ENCODE measurements at places on chromosomes 1 and 21. TPM values are rescaled to one million over a fixed set of nuclear protein-coding genes. Genes with fewer than 3 reads are reported as not detected.

- no peak for DNase-seq
Observed at GRCh38 chr21:16085421-16085820, 355.6 kb downstream of the USP25 start.

DNA sequence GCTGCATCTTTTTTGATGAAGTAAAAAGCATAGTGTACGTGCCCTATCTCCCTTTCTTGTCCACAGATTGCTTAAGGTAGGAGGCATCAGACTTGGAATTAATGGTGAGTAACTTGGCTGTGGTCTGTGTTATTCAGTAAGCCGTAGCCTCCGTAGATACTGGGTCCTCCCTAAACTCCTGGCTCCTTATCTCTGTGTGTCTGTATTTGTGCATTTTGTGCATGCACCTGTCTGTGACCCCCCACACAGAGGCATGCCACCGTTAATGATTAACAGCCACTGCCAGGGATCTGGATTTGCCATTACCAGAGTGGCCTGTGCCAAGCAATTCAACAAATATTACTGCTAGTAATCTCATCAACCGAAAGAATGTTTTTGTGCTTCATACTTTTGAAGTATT, 31.9 kb downstream of the MAP3K21 start:
- DNase-seq: peak; percentile 46

- DNase-seq: no peak
Observed at GRCh38 chr1:31980835-31981455, 32.7 kb upstream of the KHDRBS1 start.

- peak; percentile 51 for DNase-seq
Observed at GRCh38 chr1:227885648-227886502, 61.9 kb downstream of the WNT9A start.

GRCh38 chr1:8082945-8083344, 56.8 kb upstream of the ERRFI1 start:
- no peak for DNase-seq

GRCh38 chr1:29670752-29671151, 434.4 kb downstream of the PTPRU start:
- no peak for DNase-seq

DNA sequence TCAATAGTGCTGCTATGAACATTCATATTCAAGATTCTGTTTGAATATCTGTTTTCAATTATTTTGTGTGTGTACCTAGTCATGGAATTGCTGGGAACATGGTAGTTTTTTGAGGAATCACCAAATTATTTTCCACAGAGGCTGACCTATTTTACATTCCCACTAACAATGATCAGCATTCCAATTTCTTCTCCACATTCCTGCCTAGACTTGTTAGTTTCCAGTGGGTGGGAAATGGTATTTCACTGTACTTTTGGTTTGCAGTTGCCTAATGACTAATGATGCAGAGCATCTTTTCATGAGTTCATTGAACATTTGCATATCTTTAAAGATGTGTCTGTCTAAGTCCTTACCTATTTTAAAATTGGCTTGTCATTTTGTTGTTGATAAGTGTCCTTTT, 1182.6 kb upstream of the B3GALT2 start:
- no peak for DNase-seq

GRCh38 chr1:231860221-231861088, 233.9 kb downstream of the DISC1 start:
- no peak for DNase-seq

DNA sequence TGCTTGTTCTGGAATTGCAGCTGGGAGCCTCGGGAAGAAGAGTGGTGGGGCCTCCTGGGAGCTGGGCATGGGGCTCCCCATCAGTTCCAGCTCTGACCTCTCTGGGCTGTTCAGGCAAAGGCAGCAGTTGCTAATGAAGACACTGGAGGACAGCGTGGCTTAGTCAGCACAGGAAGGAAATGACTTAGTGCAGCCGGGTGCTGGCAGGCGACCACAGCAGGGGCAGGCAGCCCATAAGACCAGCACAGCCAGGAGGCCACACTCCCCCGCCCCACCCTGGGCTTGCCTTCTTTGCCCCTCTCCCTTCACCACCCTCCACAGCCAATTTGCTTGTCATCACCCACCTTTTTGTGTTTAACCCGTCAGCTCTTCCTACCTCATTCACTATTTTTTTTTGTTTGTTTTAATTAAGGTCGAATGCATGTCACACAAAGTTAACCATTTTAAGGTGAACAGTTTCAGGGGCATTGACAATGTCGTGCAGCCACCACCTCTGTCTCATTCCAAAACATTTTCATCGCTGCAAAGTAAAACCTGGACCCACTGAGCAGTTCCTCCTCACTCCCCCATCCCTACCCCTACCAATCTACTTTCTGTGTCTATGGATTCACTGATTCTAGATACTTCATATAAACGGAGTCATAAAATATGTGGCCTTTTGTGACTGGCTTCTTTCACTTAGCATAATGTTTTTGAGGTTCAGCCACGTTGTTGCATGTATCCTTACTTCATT, 10.9 kb downstream of the OLIG2 start:
- no peak for DNase-seq

The CRNN gene
- not detected for total RNA-seq

GRCh38 chr1:205012391-205013140, 30.4 kb upstream of the CNTN2 start:
- no peak for DNase-seq

- peak; percentile 14 for DNase-seq
Observed at GRCh38 chr1:228288536-228289238, 80.8 kb downstream of the OBSCN start.

The CFHR1 gene
- total RNA-seq: not detected

The KCNJ9 gene
- total RNA-seq: not detected

GRCh38 chr1:79688932-79689331, 682.4 kb upstream of the ADGRL4 start:
- DNase-seq: no peak

The ENAH gene
- 43.3 TPM for total RNA-seq

DNA sequence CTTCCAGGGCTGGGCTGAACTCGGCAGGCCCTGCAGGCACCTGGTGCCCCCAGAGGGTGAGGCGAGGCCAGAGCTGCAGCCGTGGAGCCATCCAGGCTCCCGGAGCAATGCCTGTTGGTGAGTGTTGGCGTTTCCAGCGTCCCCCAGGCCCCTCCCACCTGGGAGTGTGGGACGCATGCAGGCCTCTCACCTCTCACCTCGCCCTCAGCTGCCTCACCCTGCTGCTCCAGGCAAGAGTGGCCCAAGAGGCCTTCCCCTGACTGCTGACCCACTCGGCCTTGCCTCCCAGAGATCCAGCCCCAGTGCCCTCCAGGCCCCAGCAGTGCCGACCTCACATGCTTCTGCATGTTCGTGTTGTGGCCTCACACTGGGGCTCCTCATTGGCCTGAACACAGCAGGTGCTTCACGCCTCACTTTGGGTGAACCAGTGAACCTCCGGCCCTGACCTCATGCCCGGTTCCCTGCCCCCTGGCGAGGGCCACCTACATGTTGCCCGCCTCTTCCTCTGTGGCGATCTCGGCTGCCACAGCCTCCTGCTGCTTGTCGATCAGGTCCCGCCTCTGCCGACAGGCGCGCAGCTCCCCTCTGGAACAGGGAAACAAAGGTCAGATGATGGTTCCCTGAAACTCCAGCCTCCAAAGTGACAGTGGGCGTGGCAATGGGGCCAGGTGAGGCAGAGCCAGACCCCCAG, 17.0 kb downstream of the CFAP74 start:
- no peak for DNase-seq

GRCh38 chr1:82346141-82346540, 545.4 kb downstream of the ADGRL2 start:
- no peak for DNase-seq

- DNase-seq: no peak
Observed at GRCh38 chr1:182890927-182891610, 51.9 kb downstream of the DHX9 start.

The PADI2 gene
- 278 TPM for total RNA-seq

The GJB3 gene
- 11.0 TPM for total RNA-seq

DNA sequence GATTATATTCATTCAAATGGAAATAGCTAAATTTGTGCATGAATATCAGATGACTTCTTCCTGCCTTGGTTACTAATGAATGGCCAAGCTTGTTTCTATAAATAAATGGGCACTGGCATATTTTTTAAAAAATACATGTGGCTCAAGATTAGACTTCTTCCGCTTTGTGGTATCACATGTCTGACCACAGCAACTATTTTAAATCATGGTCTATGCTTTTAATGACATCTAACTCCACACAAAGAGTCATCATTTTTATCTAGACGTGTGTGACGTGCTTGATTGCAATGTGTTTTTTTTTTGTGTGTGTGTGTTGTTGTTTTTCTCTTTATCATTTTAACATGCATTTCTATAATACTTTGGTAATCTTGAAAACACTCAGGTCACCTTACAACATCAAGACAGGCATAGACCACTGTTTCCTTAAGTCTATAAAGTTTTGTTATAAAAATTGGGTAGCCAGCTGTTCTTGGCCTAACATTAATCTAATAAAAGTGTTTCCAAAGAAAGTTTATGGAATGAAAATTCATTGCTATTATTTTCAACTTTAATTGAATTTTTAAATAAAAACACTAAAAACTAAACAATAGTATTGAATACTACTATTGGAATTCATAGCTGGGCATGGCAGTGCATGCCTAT, 29.5 kb downstream of the RGS1 start:
- no peak for DNase-seq

DNA sequence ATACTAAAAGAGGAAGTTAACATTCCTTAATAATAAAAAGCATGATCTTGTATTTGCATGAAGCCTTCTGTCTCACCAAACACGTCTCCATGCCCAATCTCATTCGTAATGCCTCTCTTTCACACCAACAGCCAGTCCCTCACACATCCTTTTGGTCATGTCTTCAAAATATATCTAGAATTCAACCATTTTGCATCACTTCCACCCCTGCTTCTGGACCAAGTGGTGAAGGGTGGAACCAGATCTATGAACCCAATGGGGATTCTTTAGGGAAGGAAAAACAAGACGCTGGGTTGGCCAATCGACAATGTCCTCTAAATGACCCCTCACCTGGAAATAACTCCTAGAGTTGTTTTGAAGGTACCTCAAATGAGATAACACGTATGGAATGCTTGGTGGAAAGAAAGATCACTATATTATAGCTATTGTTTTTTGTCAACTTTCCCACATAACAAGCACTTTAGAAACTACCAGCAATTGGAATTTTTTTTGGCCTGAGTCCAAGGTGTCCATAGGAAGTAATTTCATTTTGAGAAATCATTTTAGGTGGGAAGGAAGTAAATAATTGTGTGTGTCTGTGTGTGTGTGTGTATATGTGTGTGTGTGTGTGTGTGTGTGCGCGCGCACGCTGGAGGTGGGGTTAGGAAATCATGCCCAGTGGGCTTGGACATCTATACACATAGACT, at the start of gene KCNA10:
Gene KCNA10, minus strand, starts transcription at position 51 of the 686 bp plus-strand sequence. CDS start 388 bp downstream, outside the sequence.
- no peak for DNase-seq

DNA sequence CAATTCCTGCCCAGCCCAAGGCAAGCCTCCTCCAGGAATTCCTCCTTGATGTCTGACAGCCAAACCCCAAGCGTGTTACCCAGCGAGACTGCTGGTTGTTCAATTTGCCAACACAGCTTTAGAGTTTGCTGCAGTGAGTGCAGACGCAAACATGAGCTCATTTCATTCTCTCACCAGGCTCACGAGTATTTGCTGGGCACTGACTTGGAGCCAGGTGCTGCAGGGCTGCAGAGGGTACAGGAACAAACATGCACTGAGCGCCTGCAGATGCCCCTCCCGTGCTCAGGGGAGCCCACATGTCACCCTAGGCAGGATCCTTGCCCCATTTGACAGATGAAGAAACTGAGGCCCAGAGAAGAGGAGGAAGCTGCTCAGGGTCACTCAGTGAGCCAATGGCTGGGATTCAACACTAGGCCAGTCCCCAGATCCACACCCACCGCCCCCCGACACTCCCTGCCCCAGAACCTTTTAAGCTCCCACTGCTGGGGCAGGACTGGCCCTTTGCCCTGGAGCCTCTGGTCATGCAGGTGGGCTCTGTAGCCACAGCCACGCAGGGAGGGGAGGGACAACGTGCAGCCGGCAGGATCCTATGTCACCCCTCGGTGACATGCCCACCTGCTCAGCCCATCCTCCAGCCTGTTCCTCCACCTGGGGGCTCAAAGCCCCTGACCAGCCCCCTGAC, 363.7 kb downstream of the MATN1 start:
- no peak for DNase-seq

- DNase-seq: no peak
Observed at GRCh38 chr1:201585901-201586300, 47.0 kb downstream of the NAV1 start.

The MPC2 gene
- 162 TPM for total RNA-seq

The KCNK2 gene
- total RNA-seq: 0.27 TPM

GRCh38 chr1:20448671-20449071, 37.3 kb downstream of the CAMK2N1 start:
- no peak for DNase-seq

The MYCL gene
- 15.4 TPM for total RNA-seq

GRCh38 chr1:5954964-5955363, 37.3 kb downstream of the NPHP4 start:
- no peak for DNase-seq

GRCh38 chr1:100051401-100051800, 81.3 kb downstream of the SASS6 start:
- no peak for DNase-seq

The ASCL5 gene
- total RNA-seq: not detected

DNA sequence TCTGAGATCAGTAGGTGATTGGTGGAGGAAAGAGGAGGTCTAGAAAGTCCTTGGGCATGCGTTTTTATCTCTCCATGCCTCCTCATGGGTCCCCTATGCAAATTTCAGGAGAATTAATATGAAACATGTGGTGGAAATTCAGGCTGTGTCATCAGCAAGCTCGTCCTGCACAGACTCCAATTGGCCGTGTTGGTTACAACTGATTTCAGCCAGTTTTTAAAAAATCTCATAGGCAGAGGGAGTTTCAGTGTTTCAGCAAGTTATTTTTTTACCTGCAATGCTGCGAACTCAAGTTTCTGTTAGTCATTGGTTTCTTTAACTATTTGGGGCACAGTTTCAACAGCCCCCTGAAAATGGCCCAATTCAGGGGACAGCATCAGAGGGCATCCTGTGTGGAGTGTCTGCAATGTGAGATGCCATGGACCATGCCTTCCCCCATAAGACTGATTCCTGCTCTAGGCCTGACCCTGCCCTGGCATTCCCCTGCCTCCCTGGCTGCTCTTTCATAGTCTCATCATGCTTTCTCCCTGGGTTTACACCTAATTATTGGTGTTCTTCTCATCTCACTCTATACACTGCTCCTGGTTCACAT, 59.9 kb downstream of the C1orf198 start:
- no peak for DNase-seq

DNA sequence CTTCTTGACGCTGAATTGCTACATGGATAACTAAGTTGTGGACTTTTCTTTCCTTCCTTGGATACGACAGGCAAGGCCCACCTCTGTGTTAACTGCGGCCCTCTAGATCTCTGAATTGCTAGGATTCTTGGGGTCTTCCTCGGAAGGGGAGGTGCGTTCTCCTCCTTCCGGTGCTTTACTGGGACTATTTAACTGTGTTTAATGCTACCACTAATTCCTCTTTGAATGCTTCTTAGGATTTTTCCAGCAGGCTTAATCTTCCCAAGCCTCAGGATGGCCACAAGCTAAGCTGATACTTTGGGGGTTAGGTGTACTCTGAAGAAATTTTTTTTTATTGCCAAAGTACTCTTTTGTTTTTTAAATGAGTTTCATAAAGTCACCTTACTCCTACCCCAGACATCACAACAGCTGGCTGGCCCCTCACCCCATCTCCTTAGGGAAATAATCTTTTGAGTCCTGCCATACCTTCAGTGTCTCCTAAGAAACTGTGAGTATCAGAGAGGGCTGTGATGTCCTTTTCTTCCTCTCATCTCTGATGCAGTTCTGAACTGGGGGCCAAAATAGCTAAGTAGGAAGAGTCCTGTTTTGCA, 21.4 kb downstream of the KIRREL1 start:
- DNase-seq: no peak

GRCh38 chr1:225389843-225390242, 38.0 kb downstream of the LBR start:
- DNase-seq: no peak

Measured in left colon (tissue), 2 donors.